Stimulated activated CD8-positive, alpha-beta memory T cell treated with anti-CD3 and anti-CD28 coated beads, Interleukin-4, amount 100 ng/mL, for 1 hour (primary cell): ENCODE measurements at places on chromosomes 13 and 19.
A peak's percentile ranks its signal among the peaks of the same experiment; 100 is the strongest.

GRCh38 chr13:57409121-57409520, 222.4 kb upstream of the PCDH17 start:
- no peak for DNase-seq

GRCh38 chr13:81907787-81908372, 1567.0 kb upstream of the SPRY2 start:
- no peak for DNase-seq

GRCh38 chr13:32019612-32020233, 11.9 kb upstream of the FRY start:
- DNase-seq, result no peak

GRCh38 chr19:9741476-9742171, 26.9 kb downstream of the ZNF846 start:
- no peak for DNase-seq

DNA sequence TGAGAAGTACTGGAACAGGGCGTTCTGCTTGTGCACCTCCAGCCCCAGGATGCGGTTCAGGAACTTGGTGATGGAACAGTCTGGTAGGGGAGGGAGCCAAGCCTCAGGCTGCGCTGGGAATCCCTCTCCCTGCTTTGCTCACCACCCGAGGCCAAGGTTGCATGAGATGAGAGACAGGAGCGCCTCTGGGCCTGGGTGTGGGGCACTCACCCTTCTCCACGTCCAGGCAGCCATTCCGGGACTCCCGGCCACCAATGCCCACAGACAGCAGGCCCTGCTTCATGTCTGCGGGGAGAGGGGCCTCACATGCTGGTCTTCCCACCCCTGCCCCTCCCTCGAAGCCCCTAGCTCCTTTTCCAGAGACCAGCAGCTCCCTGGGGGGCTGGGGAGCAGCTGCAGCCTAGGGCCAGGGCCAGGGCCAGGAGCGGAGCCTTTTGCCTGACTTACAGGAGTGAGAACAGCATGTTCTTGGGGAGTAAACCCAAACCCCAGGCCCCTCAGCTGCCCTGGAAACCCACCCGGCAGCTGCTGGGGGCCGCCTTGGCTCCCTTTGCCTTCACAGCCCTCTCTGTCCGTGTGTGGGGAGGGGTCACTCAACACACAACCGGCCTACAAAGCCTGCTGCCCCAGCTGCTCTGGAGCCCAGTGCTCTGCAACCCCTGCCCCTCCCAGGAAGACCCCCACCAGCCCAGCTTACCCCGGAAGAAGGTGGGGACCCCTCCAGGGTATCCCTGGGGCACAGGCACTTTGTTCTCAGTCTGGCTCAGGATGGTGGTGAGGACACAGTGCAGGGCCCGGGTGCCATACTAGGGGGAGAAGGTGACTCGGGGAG, 7.2 kb downstream of the GPX4 start:
- no peak for DNase-seq

DNA sequence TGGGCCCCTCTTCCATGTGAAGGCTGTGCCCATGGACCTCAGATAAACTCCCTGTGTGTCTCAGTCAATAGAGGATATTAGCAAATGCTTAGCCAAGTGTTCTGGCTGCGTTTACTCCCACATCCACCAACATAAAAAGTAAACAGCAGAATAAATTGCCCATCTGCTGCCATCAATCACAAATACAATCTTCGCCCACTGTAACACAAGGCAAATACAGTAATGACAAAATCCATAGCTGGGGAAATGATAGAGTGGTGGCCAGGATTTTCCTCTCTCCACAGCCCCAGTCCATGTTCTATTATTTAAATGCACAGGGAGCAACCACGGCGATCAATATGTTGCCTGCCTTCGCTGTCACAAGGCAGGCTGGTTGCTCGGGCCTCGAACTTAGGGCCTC, 376.5 kb downstream of the UQCRFS1 start:
- no peak for DNase-seq

DNA sequence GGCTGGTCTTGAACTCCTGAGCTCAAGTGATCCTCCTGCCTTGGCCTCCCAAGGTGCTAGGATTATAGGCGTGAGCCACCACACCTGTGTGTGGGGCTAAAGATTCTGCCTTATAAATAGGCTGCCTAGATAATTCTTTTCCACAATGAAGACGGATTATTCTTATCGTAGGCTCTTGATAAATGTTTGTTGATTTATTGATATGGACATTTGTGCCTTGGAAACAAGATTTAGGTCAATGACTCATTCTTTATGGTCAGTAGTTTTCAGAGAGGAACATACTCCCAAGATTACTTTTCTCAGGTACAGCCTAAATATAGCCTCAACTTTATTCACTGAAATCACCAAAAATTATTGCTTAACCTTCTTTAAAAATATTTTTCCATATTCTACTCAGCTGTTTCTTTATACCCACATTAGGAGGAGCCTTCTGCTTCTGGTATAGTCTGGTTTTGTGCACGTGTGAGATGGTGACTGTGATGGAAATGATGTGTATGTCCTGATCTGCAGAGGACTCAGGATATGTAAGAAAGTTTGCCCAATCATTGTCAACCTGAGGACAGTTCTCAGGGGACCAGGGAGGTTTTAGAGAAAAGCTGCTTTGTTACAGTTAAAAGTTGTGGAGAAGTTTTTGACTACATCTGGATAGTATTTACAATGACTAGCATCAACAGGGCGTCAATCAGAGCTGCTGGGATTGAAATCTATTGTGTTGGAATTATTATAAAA, 208.9 kb downstream of the DNAJC15 start:
- no peak for DNase-seq

DNA sequence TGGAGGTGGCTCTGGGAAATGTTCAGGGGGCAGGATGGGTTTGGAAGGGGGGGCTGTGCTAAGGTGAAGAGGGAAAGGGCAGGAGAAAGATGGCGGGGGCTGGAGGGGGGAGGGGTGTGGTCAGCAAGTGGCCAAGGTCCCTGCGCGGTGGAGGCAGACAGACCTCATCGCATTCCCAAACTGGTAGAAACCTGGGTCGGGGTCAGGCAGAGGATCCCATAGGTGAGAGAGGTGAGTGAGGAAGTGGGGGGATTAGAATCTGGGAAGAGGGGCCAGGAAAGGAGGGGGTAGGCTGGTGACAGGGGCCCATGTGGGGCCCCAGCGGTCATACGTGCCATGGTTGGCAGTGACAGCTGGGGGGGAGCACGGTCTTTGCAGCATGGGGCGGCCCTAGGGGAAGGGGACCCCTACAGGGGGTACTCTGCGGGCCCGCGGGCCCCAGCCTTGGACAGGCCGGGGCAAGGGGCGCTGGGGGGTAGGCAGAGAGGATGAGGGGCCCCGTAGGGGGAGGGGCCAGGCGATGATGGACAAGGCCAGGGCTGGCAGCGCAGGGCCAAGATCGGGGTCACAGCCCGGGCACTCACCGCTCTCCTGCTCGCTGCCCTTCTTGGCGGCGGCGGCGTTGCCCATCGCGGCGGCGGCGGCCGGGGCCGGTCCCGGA, 514 bp downstream of the PRKACA start:
- DNase-seq, result no peak

DNA sequence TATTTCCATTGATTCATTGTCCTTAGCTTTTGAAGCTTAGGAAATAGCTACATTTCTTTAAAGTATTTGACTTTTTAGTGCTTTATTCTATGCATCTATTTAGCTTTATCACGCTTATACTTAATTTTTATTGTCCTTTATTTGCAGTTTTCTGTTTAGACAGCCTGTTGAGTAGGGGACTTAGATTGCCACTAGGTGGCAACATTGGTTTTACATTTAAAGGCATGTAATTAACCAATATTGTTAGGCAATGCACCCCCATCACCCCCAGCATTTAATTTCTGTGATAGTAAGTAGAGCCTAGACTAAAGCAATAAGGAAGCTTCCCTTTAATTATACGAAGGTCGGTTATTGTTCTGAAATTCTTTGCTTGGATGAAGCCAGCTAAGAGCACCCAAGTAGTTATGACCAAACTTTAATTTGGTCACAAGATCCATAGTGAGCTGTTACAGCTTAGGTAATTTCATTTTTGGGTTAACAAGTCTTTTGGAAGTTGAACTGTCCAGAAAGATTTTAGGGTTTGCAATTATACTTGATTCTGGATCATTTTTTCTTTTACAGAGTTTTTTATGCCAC, 36.5 kb downstream of the B3GLCT start:
- DNase-seq, result no peak

DNA sequence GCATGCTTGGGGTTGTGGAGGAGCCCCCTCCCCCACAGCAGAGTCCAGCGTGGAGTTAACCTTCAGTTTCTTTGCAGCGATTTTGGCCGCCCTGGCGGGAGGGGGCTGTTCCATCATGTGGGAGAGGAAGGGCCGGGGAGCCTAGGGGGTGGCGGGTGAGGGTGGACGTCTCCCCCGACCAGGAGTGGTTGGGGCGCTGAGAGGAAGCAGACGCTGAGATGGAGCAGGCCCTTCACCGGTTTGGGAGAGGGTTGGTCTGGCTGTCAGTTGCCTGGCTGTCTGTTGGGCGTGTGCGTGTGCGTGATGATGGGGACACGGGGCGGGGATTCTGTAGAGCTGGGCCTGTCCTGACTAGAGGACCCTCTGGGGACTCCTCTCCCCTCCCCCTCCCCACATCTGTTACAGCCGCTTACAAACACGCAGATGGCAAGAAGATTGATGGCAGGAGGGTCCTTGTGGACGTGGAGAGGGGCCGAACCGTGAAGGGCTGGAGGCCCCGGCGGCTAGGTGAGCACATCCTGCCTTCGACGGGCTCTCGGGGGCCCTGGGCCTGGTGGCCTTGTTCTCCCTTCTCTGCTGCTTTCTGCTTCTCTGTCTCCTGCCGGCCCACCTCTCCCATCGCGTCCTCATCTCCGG, 9.8 kb upstream of the LIN7B start:
- DNase-seq, result no peak

DNA sequence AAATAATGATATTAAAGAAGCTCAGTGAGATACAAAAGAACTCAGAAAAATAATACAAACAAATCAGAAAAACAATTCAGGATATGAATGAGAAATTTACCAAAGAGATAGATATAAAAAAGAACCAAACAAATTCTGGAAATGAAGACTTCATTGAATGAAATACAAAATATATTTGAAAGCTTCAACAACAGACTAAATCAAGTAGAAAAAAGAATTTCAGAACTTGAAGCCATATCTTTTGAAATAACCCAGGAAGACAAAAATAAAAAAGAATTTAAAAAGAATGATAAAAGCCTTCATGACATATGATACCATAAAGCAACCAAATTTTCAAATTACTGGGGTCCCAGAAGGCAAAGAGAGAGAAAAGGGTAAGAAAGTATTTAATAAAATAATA, 9.6 kb downstream of the LEUTX start:
- no peak for DNase-seq

DNA sequence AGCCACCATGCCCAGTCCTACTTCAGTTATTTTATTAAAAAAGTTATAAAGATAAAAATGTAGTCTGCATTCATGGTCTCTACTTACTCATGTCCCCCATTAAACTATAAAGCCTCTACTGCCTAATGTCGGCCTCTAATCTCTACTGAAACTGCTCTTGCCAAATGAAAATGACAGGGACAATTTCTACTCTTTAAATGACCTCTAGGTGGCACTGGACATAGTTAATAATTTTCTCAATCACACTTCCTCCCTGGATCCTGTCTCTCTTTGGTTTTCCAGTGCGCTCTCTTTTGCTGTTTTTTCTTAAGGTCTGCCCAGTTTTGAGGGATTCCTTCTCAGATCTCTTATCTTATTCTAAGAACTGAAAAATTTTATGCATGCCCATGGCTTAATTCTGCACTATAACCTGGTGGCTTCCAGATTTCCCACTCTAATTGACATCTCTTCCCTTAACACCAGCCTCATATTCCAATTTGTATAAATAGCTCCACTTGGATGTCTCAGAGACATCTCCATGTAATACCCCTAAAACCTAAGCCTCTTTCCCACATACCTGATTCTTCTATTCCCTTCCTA, 54.3 kb downstream of the MTMR6 start:
- no peak for DNase-seq

- DNase-seq, result no peak
Measured at GRCh38 chr13:108003626-108004025, 211.7 kb downstream of the LIG4 start.

GRCh38 chr19:37975596-37976515, 68.8 kb downstream of the SIPA1L3 start:
- no peak for DNase-seq

GRCh38 chr19:41351339-41352245, 2.1 kb downstream of the TGFB1 start:
- DNase-seq, result peak; percentile 56

DNA sequence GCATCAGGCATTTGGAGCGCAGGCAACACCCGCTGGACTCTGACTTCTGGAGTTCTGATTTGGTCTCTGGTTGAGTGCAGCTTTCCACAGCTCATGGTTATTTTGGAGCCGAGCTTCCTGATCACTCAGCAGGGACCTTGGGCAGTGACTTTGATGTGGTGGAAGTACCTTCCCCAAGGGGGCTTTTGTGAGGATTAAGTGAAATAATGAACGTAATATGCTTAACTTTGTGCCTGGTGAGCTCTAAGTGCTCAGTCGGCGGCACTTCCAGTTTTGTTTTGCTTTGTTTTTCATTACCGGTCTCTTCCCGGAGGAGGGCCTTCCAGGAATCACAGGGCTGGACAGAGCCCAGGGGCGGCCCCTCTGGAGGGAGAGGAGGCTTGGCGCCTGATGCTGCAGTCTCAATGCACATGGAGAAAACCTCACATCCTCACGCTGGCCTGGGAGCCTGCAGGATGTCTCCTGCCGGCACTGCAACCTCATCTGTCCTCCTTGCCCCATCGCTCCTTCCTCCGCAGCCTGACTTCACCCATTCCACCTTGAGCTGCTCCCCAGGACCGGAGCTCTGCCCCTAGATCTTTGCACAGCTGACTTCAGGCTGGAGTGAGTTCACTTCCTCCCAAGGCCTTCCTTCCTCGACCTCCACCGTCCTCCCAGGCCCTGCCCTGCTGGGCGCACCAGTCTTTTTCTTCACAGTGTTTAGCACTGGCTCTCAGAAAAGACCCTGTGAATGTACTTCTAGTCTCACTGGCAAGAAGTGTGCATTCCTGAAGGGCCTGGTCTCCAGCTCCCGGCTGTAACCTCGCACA, 1.5 kb downstream of the PLEKHF1 start:
- no peak for DNase-seq

DNA sequence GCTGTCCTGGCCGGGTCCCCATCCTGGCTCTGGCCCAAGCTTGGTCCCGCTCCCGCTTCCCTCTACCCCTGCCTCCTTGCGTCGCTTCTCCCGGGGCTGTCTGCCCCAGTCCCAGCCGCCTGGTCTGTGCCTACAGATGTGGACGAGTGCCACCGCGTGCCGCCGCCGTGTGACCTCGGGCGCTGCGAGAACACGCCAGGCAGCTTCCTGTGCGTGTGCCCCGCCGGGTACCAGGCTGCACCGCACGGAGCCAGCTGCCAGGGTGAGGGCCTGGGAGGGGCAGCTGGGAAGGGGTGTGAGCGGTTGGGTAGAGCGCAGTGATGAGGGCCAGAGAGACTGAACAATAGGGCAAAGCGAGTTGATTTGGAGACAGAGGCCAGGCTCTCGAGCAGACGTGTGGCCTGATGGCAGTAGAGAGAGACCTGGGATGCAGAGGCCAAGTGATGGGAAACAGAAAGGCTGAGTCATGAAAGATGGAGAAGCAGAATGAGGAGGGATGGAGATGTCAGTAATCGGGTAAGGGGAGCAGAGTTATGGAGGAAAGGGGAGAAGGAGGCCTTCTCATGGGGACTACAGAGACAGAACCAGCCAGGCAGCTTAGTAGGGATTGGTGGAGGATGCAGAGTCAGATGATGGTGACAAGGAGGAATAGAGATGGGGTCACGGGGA, 9.4 kb downstream of the LTBP4 start:
- DNase-seq, result no peak
